Muscle of arm (tissue), 14 donors: ENCODE measurements at places on chromosomes 1 and 21. TPM values are rescaled to one million over a fixed set of nuclear protein-coding genes. Genes with fewer than 3 reads are reported as not detected.

DNA sequence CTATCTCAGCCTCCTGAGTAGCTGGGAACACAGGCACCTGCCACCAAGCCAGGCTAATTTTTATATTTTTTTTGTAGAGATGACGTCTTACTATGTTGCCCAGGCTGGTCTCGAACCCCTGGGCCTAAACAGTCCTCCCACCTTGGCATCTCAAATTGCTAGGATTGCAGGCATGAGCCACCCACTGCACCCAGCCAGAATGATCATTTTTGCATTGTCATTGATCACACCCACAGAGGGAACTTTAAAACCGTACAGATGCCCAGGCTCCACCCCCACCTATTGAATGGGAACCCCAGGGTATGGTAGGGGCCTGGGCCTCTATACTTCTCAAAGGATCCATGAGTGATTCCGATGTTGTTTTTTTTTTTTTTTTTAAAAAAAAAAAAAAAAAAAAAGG, 36.7 kb downstream of the ETNK2 start:
- DNase-seq = no peak

DNA sequence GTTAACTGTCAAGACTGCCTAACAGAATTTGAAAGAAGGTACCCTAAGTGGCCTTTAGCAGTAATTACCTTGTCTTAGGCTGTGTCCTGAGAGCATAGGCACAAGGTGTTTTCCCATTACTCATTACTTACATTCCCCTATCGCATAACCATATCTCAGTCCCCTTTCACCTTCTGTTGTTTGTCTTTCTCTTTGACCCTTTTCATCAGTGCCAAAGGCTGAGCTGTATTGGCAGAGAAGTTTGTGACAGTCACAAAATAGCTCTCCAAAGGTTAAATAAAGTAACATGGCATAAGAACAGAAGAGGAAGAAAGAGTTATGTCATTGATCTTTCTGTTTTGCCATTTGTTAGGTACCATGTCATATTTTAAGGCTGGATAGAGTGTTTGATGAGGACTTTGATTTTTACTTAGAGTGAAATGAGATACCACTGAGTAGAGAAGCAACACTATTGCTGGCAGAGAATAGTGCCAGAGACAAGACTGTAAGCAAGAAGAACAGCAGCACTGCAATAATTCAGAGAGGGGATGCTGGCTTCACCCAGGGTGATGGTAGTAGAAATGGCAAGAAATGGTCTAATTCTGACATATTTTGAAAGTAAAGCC, 497.8 kb downstream of the TTLL7 start:
- DNase-seq = no peak

DNA sequence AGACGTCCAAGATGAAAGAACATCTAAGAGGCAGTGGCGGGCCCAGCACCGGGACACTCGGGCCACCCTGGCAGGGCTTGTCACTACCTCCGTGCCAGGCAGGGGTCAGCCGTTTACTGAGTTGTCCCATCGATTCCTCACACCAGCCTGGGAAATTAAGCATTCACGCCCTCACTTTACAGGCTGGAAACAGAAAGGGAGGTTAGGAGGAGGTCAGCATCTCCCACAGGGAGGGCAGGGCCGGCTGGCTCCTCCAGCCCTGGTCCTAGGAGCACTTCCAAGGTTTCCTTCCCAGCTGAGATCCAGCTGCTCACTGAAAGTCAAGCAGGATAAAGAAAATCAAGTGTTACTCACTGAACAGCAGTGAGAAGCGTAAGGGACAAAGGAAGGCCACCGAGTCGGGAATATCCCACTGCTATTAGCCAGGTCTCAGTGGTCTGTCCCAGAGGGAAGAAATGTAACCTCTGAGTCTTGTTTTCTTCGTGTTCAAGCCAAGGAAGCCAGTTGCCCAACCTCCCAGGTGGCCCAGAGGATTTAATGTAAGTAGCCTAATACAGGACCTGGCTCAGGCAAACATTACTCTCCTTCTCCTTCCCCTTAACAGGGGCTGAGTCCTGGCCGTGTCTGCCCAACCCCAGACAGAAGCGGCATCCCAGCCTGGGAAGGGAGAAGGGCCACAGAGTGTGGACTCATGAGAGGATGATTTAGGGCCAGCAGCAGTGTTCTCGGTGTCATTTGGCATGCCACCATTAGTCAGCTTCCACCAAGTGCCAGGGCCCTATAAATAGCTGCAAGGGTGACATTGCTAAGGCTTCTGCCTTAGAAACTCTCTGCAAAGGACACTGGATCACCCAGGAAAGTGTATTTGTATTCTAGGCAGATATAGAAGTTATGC, 203.1 kb upstream of the GALNT2 start:
- no peak for DNase-seq

Gene CCDC185
- not detected for polyA plus RNA-seq
